ENCODE measurements at places on chromosomes 4 and X.

DNA sequence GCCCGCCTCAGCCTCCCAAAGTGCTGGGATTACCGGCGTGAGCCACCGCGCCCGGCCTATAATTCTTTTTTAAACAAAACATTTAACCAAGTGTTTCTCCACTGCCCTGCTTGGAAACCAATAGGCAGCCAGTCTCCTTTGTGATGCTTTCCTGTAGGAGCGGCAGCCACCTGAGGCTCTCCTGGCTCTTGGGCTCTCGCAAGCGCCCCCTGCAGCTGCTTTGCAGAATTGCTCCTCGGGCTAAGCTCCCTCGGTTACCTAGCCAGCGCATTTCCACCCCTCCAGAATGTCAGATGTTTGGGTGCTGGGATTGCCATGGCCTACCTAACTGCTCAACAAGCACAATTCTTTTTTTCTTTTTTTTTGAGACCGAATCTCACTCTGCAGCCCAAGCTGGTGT is 7.7 kb downstream of the S100P start:
- DNase-seq, result no peak

- no peak for DNase-seq
These were observed 151.6 kb downstream of the GRID2 start for GRCh38 chr4:92455329-92455839.

DNA sequence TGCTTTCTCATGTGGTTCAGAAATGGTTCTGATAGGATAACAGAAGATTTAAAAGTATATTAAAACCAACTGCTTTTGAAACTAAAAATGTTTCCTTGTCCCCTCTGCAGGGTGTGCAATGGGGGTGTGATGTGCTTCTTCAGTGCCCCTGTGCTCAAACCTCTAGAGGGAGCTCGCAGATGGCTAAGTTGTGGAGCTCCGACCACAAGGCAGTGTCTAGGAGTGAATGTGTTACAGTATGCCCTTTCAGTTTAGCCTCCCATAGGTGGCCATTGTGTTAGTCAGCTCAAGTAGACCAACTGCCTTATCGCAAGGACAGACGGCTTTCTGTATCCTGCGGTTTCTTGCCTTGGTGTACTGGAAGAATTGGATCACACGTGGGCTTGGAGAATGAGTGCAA is 130.5 kb downstream of the TENT5D start:
- peak; percentile 4 for DNase-seq

GRCh38 chr4:179307297-179308136 is 1865.3 kb upstream of the AGA start:
- DNase-seq, result no peak

DNA sequence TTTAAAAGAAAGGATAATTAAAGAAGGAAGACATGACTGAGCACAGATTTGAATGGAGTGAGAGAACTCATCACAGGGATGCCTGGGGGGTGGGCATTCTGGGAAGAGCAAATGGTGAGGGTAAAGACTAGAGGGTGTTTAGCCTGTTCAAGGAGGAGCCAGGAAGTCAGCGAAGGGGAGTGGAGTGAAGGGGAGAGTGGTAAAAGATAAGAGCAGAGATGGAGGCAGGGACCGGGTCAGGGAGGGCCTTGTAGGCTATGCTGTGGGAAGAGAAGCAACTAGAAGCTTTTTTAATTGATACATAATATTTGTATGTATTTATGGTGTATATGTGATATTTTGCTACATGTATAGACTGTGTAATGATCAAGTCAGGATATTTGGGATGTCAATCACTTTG is 2.2 kb upstream of the VGLL1 start:
- no peak for DNase-seq

DNA sequence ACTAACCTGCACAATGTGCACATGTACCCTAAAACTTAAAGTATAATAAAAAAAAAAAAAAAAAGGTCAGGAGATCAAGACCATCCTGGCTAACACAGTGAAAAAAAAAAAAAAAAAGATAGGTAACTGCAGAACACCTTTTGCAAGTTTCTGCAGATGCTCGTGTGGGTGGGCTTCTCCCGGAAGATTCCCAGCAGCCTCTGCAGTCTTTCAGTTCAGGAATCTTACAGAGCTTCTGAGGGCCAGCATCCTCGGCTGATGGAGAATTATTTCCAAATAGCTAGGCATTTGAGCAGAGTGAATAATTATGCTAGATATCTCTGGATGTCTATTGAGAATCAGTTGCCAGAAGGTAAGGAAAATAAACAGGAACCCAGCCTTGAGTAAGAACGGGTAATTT is 300.7 kb downstream of the DCTD start:
- no peak for DNase-seq

DNA sequence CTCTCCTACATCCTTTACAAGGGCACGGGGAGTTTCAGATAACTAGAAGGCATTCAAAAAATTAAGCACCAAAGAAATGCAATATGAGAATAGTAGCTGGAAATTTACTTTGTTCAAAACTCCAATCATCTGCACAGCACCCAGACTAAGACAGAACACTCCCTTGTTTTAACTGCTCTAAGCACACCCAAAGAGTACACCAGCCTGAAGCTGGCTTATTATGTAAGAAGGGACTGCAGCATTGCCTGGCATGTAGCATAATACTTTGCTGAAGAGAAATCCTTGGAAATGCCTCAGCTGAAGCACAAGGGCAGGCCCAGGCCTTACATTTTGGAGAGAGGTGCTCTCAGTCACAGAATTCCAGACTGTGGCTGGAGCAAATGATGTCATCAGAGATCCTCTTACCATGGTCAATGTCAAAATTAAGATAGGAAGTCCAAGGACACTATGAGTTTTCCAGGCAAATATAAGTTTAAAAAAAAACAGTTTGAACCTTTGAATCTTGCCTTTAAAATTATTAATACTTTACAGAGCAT is 14.8 kb downstream of the ARHGEF6 start:
- DNase-seq, result no peak

DNA sequence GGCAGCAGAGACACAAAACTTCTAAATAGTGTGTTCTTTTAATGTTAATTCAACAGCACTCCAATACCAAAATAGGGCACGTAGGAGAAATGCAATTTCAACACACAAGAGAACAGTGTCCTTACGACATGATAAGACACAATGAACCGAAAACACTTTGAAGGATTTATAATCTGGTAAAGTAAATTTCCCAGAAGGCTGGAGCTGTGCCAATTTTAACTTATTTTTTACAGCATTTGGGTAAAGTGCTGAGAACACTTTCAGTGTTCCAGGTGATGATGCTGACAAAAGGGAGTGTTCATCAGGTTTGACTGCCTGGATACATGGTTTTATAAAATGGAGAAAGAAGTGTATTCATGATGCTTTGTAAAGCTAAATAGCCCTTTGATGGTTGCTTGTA is 76.5 kb downstream of the MAPK10 start:
- DNase-seq, result no peak

DNA sequence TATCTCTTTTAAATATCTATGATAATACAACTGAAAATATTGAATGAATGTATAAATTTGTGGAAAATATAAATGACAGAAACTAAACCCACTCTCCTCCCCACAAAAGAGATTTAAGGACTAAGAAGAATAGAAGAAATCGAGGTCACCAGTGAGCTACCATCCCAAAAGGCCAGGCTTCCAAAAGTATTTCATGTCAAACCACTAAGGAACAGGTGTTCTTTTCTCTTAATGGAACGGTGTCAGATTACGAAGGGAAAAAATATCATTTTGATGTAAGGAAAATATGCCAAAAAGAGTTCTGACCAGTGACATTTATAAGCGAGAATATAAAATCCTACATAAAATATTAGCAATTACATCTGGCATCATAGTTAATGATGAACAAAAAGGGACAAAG is 13.6 kb upstream of the TCEAL4 start:
- DNase-seq, result no peak

DNA sequence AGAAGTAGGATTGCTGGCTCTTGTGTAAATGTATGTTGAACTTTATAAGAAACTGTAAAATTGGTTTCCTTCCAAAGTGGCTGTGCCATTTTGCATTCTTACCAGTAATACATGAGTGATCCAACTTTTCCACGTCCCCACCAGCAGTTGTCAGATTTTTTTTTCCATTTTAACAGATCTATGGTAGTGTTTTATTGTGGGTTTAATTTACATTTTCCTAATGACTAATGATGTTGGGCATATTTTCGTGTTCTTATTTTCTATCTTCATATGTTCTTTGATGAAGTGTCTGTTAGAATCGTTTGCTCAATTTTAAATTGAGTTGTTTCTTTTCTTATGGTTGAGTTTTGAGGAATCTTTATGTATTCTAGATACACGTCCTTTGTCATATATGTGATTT is 56.2 kb downstream of the PHEX start:
- DNase-seq, result no peak

DNA sequence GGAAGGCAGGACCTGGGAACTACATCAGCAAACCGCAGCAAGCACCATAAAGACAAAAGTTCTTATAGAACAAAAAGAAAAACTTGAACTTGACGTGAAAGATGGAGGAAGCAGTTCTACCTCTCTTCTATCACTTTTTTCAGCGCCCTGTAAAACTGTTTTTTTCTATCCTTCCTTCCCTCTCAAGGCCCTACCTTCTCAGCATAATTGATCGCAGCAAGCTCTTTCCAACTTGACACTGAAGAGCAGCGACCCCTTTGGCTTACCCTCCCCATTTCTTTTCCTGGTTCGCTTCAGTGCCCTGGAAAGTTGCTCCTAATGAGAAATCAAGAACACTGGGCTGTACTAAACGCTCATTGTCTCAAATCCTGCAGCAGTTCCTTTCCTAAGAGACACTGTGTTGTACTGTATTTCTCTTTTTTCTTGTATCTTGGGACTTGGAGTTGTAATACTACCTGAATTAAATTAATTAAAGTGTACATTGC is 150.6 kb upstream of the SLC4A4 start:
- DNase-seq, result no peak

- peak; percentile 67 for DNase-seq
These were observed 2.4 kb downstream of the FRAS1 start for GRCh38 chr4:78059524-78059889.

- no peak for DNase-seq
These were observed 20.0 kb downstream of the HCCS start for GRCh38 chrX:11131146-11131545.

GRCh38 chrX:75155447-75155826 is 646 bp downstream of the ABCB7 start:
- no peak for DNase-seq

DNA sequence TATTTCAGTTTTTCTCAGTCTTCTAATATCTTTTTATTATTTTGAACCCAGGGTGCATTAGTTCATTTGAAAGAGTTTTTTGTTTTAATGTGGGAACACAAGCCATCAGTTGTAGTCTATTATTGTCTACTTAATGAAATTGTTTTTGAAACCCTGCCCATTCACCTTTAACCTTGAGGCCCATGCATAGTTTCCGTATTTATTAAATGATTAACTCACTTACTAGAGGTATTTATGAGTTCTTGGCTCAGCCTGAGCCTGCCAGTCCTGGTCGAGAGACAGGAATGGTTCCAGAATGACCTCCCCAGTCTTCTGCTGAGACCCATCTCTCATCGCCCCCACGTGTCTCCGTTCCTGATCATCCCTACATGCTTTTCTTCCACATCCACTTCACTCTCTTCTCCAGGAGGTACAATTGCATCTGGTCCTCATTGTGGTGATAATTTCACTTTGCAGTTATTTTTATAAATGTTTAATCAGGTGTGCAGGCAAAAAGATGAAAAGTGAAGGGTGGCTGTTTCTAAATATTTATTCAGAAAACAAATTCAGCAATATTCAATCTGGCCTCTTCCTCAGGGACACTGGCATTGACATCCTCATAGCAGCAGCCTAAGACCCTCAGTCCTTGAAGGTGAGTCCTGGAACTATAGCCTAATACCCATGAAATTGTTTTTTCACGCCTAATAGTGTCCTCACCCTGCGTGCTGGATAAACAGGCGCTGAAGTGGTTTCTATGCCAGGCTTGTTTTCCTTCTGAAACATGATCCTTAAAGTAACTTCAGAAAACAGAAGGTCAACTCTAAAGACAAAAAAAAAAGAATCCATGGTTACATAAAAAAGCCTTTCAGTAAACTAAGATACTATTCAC is 112.8 kb downstream of the KDR start:
- DNase-seq, result no peak

DNA sequence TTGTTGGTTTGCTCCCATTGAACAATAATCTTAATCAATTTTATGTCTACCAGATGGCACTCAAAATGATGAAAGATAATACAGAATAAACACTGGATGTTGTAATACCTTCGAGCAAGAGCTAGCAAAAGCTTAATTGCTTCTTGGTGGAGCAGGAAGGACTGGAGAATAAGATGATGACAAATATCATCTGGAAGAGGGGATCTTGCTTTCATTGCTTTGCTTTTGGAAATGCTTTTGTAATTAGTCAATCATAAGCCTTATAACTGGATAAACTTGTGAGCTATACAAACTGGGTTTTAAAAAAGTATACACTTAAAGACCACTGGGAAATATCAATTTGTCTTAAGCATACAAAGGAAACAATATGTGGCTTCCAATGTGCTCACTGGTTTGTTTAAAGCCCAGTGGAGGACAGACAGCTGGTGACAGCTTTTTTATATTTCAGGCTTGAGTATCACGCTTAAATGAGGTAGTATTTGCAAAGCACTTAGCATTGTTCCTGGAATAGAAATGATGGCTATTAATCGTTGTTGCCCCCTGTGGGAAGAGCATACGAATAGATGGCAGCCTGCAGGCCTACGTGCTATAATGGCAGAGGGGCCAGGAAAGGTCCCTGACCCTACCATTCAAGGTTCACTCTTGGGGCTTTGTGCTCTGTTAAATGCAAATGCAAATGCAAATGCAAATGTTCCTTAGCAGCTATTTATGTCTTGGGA is 61.2 kb downstream of the TMEM150C start:
- no peak for DNase-seq

All from LNCaP clone FGC (cell line).